Right ventricle myocardium inferior (tissue), 1 donor: ENCODE measurements at places on chromosomes 4 and X.

DNA sequence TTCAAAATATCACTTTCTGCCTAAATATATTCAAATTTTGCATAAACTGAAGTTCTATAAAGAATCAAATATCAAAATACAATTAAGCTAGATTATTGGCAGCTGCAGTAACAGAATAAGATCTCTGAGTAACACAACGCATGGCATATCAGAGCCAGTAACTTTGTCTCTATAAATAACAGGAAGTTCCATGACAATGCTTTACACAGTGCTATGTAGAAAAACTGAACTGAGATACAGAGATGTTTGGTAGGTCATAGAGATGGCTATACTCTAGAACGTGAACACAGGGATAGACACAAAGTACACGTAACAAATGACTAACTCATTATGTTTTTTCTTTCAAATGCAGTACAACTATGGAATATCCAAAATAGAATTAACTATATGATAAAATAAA is 18.2 kb downstream of the UBE2D3 start:
- DNase-seq = no peak

GRCh38 chr4:83947125-83947829 is 411.4 kb downstream of the GPAT3 start:
- no peak for DNase-seq

- DNase-seq = no peak
Observed at GRCh38 chr4:150960079-150960478, 55.0 kb downstream of the LRBA start.

- no peak for DNase-seq
Observed at GRCh38 chr4:24719615-24720014, 75.8 kb upstream of the SOD3 start.

DNA sequence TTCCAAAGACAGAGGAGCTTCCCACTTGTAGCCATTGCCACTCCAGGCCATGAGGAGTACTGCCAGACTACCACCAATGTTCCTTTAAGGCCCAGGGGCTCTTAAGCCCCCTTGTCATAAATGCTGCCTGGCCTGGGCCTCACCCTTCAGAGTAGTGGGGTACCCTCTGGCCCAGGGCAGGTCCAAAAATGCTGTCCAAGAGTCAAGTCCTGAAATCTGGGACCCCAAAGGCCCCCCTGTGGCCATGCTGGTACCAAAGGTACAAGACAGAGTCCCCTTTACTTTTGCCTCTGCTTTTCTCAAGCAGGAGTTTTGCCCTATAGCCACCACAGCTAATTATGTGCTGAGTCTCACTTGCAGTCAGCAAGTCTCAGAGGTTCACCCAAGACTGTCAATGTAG is 16.4 kb downstream of the RAB33B start:
- DNase-seq = no peak

- DNase-seq = no peak
Observed at GRCh38 chrX:100973411-100973810, 3.9 kb downstream of the ARL13A start.

DNA sequence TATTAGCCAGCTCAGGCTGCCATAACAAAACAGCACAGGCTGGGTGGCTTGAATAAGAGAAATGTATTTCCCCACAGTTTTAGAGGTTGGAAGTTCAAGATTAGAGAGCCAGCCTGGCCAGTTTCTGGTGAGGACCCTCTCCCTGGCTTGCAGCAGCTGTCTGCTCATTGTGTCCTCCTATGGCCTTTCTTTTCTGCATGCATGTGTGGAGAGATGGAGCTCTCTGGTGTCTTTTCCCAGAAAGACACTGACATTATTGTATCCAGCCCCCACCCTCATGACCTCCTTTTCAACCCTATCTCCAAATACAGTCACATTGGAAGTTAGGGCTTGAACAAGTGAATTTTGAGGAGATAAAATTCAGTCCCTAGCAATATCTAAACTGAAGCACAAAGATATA is 263.8 kb upstream of the PABPC4L start:
- no peak for DNase-seq

GRCh38 chrX:23935106-23935505 is 27.3 kb downstream of the CXorf58 start:
- no peak for DNase-seq

DNA sequence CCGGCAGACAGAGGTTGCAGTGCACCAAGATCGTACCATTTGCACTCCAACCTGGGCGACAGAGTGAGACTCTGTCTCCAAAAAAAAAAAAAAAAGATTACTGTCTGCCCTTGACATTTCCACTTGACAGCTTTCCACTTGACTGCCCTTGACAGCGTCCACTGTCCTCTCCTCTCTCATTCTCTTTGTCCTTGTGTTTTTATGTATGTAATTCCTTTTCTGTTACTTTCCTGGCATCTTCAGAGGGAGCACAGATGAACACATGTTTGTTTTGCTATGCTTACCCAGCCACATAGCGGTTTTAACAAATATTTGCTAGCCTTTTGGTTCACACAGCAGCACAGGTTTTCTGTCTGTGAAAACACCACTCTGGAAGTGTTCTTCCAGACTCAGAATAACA is 26.2 kb downstream of the SYAP1 start:
- DNase-seq = no peak

GRCh38 chr4:3813151-3814052 is 47.2 kb downstream of the ADRA2C start:
- peak; percentile 30 for DNase-seq

- no peak for DNase-seq
Observed at GRCh38 chr4:19677211-19677610, 574.5 kb upstream of the SLIT2 start.
